LNCaP clone FGC (cell line): ENCODE measurements at places on chromosomes 4 and X.
A peak's percentile ranks its signal among the peaks of the same experiment; 100 is the strongest.

DNA sequence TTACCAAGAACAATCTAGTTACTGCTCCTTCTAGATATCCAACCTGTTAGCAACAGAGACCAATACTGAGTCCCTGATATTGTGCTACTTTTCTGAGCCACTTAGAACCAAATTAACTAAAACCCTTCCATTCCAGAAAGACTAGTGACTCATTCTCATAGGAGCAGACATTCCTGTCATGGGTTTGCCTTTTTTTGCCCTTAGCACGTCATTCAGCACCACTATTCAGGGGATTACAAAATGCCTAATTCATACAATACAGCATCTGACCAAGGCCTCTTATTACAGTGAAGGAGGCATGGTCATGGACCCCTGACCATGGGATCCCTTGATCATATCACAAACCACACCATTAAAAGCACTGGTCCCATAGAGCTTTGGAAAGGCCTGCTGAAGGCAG is 123.8 kb upstream of the CXCL13 start:
- DNase-seq, result no peak

DNA sequence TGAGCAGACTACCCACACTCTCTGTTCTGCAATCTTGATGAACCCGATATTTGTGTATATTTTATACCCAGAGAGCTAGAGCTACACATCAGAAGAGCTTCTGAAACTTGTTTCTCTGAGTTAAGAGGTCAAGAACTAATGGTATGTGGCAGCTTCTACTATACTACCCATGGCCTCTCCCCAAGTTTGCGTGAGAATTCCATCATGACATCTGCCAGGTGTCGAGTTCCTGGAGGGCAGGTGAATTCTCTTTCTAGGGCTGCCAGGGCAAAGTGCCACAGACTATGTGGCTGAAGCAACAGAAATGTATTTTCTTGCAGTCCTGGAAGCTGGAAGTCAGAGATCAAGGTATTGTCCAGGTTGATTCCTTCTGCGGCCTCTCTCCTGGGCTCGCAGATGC is 4.4 kb downstream of the SORCS2 start:
- DNase-seq, result no peak

DNA sequence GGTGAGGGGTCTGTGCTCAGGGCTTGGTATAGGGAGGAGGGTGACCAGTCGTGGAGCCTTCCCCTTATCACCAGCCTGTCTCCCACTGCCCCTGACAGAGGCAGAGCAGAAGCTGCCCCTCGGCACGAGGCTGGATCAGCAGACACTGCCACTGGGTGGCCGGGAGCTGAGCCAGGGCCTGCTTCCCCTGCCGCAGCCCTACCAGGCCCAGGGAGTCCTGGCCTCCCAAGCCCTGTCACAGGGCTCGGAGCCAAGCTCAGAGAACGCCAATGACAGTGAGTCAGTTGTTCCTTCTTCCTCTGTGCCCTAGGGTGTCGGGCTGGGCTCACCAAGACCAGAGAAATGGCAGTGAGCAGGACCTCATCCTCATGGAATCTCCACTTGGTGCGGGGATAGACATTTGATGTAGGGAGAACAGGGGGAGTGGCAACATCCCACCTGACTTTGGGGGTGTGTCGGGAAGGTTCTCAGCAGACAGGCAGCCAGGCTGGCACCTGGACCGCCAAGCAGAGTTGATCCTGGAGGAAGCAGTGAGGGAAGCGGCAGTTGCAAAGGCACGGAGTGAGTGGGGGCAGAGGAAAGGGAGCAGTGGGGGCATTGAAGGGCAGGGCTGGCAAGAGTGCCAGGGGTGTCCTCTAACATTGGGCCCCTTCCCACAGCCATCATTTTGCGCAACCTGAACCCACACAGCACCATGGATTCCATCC is 14.3 kb upstream of the UBA1 start:
- DNase-seq, result no peak

- no peak for DNase-seq
Measured at GRCh38 chrX:53422861-53423306, at the start of gene RIBC1. Gene RIBC1, plus strand, starts transcription at chrX:53422873. Its CDS starts 3,404 bp downstream, at chrX:53426277.

- DNase-seq, result no peak
Measured at GRCh38 chr4:128359422-128359821, 71.8 kb upstream of the PGRMC2 start.

- DNase-seq, result no peak
Measured at GRCh38 chrX:2521092-2521926, 20.5 kb upstream of the DHRSX start.

- no peak for DNase-seq
Measured at GRCh38 chr4:76729460-76729859, 168.5 kb downstream of the SOWAHB start.

DNA sequence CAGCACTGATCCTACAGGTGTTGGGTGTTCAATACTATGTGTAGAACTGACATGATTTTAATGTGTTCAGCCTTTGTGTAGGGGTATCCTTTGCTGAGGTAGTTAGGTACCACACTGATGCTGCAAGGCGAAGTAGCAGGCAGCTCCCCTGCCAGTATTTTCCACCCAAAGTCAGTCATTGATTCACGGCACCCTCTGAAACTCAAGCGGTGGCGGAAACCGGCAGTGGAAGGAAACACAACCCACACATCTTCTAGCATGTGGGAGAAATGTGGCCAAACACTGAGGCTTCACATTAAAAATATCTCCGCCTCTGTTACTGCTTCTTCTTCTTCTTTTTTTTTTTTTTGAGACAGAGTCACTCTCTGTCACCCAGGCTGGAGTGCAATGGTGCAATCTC is 126.3 kb downstream of the AASDH start:
- DNase-seq, result no peak

GRCh38 chr4:146098978-146099377 is 76.5 kb upstream of the LSM6 start:
- DNase-seq, result no peak

DNA sequence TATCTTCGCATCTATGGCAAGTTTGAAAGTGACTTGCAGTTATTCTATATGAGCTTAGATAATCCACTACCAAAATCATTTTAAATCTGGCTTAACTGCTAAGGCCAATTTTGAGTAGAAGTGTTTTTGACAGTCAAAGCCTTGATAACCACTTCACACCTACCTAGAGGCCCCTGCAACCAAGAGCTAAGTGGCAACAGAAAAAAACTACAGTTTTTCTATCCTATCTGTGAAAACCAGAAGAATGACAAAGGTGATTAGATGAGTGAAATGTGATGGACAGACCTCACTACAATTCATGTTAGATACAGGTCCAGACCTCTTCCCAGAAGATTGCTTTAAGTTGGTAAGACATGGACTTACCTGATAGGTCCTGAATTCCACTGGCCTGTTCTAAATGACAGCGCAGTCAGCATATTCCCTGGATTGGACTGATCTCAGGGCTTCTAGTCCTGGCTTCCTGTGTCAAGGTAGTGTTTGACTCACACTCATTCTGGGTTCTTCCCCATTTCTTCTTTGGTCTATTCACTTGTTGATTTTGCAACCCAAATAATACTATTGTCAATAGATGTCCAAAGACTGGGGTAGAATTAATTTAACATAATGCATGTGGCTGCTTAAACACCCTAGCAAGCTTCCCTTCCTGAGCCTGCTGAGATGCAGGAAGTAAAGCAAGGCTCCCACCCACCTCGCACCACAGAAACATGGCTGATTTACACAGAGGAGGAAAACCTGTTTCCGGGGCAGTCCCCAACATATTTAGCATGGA is 65.1 kb downstream of the PPP3CA start:
- no peak for DNase-seq

GRCh38 chr4:95465010-95465409 is 83.8 kb downstream of the UNC5C start:
- DNase-seq, result peak; percentile 65

GRCh38 chrX:17403972-17404371 is 29.0 kb downstream of the NHS start:
- DNase-seq, result no peak

DNA sequence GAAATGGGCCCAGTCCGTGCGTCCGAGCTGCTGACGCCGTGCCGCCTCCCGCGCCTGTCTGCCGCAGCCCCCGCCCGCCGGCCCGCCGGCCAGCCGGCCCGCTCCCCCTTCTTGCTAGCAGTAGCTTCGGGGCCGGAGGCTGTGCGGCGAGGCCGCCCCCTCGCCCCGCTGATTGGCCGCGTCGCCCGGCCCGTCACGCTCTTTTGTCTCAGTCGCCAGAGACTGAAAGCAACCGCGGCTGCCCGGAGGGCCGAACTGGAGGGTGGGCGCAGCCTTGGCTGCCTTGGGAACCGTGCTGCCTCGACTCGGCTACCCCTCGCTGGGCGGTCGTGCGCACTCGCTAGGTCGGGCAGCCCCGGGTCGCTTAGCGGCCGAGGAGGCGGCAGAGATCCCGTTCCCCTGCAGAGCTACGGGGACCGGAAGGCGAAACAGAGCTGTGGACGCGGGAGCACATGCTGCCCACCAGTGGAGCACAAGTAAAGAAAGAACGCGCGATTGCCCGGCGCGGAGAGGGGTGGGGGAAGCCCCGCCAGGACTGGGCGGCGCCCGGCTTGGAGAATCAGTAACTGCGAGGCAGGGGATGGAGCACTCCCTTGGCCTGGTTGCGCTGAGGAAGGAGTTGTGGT is at the start of gene ZCCHC18:
TSS of gene ZCCHC18 (plus strand) at position 198 of the 626 bp plus-strand sequence. CDS start 1,589 bp downstream, outside the sequence.
- no peak for DNase-seq

GRCh38 chr4:8072235-8072968 is 86.2 kb downstream of the ABLIM2 start:
- DNase-seq, result no peak

- DNase-seq, result no peak
Measured at GRCh38 chr4:38400946-38401345, 263.1 kb upstream of the KLF3 start.
